ENCODE measurements at places on chromosomes 2 and 18. TPM values are rescaled to one million over a fixed set of nuclear protein-coding genes. Genes with fewer than 3 reads are reported as not detected.

Gene GPR39
- total RNA-seq: not detected

Gene SNORC
- total RNA-seq: 0.98 TPM

Gene CIB4
- not detected for total RNA-seq

Gene PCARE
- total RNA-seq: not detected

DNA sequence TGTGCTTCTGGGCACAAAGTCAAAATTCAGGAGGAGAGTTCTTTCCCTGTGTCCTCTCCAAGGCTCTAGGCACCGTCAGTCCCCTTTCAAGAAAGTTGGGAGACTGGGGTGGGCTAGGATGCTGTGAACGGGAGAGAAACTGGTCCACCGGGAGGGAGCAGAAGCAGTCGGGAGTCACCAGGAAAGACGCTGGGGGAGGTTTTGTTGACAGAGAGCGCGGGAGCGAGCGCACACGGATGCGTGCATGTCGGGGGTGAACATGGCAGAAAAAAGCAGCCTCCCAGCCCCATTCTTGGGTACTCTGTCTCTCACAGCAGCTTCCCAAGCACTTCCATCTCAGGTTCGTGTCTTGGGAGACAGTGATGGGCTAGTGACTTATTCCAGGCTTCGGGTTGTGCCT lies 97.1 kb upstream of the PXDN start:
- DNase-seq: no peak

DNA sequence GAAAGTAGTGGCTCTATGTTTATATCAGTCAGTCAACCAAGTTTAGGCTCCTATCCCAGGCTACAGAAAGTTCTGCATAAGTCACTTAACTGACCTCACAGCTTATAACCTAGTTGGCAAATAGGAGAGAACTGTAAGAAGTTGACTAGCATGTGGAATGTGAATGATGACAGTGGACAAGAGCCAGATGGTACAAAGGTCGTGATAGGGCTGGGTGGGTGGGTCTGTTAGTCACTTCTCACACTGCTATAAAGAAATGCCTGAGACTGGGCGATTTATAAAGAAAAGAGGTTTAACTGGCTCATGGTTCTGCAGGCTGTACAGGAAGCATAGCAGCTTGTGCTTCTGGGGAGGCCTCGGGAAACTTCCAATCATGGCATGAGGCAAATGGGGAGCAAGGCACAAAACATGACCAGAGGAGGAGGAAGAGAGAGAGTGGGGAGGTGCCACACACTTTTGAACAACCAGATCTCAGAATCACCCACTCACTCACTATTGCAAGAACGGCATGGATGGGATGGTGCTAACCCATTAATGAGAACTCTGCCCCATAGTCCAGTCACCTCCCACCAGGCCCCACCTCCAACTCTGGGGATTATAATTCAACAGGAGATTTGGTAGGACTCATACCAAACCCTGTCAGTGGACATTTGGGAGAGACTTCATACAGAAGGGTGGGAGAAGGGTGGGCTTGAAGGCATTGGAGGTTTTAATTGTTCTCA lies 68.8 kb downstream of the LTBP1 start:
- no peak for DNase-seq

DNA sequence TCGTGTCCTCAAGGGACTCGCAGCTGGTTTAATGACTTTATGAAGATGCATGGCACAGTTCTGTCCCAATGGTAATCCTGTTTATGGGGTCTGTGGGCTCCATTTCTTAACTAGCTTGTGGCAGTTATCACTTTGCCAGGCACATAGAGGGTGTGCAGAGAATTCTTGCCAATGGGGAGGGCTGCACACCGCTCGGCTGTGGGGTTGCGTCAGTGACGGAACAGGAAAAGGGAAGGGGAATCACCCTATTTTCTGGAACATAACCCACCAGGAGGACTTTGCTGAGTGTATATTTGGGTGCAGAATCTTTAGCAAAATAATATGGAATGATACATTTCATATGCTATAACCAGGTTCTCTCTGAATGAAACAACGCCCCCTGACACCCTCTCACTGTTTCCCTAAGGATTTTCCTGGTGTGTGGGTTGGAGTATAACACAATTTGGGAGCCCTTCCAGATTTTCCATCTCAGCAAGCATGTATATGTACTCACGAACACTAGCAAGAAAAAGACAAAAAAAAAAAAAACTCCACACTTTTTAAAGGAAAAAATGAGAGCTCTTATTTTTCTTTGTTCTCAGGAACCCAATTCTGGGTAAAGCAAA lies 43.9 kb upstream of the TRIB2 start:
- no peak for DNase-seq

GRCh38 chr2:234620018-234620417 lies 123.1 kb upstream of the ARL4C start:
- no peak for DNase-seq

- DNase-seq: no peak
Measured at GRCh38 chr2:230010501-230010900, 58.2 kb downstream of the SLC16A14 start.

GRCh38 chr18:44876024-44876423 lies 195.3 kb downstream of the SETBP1 start:
- DNase-seq: no peak

DNA sequence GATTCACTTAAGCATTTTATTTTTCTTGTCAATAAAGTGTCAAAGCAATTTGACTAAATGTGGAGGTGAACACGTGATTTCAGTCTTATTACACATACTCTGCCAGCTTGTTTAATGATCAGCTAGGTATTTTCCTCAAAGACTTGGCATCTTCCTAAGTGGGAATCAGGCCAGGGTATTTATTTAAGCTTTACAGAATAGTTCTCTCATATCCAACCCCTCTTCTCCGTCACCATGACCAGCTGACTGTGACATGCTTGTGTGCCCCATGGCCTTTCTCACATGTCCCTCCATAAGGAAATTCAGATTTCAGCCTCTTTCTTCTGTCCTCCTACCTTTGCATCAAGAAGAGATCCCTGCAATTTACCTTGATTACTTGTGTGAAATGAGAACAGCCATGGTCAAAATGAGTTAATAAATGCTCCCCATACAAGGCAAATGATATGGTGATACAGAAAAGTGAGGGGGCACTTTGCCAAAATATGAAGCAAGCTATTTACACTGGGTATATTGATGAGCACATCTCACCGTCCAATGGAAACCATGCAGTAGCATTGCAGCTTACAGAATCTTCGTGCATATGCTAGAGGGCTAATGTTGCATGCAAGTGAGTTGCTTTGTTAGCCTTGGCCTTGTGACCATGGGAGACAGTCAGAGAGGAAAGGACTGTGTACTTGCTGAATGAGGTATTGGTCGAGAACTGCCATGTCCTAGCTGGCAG lies 202.2 kb downstream of the RNF152 start:
- no peak for DNase-seq

DNA sequence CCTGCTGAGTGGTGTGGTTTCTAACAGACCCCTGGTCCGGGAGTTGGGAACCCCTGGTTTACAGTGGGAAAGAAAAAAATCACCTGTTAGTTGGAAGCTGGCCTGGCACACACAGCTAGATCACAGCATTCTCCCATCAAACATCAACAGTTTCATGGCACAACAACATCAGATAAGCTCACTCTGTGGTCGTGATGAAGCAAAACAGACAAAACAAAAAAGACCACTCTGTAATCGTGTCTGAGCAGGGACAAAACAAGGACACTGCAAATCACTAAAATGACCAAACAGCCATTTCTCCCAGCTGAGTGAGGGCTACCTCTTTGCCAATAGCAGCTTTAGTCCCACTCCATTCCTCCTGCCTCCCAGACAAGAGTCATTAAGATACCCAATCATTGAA lies 9.0 kb upstream of the IMPACT start:
- no peak for DNase-seq

DNA sequence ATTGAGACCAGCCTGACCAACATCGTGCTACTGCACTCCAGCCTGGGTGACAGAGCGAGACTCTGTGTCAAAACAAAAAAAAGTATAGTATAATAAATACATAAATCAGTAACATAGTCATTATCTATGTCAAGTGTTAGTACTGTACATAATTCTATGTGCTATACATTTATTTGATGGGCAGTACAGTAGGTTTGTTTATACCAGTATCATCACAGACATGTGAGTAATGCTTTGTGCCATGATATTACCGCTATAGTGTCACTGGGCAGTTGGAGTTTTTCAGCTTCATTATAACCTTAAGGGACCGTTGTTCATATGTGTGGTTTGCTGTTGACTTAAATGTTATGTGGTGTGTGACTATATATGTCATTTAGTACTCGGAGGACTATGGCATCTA lies 24.9 kb downstream of the MTA3 start:
- DNase-seq: no peak

Measured in natural killer cell (primary cell).